Naive thymus-derived CD4-positive, alpha-beta T cell (primary cell): ENCODE measurements at places on chromosomes 1 and 21.
A peak's percentile ranks its signal among the peaks of the same experiment; 100 is the strongest.

DNA sequence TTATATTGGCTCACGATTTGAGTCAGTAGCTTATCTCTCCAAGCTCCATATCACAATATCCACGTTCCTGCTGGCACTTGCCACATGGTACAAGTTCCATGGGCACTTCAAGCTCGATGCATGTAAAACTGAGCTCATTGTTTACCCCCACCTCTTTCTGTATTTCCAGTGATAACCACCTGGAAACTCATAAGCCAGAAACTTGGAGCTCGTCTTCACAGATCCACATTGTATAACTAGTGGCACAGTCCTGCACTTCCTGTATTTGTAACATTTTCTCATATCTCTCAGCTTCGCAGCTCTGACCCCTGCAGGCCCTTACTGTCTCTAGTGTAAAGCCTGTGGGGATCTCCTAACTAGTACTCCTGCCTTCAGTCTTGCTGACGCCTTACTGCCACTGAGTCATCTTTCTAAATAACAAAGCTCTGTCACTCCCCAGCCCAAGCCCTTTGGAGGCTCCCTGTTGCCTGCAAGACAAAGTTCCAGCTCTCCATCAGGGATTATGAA, 6.5 kb upstream of the C2CD4D start:
- DNase-seq: no peak

DNA sequence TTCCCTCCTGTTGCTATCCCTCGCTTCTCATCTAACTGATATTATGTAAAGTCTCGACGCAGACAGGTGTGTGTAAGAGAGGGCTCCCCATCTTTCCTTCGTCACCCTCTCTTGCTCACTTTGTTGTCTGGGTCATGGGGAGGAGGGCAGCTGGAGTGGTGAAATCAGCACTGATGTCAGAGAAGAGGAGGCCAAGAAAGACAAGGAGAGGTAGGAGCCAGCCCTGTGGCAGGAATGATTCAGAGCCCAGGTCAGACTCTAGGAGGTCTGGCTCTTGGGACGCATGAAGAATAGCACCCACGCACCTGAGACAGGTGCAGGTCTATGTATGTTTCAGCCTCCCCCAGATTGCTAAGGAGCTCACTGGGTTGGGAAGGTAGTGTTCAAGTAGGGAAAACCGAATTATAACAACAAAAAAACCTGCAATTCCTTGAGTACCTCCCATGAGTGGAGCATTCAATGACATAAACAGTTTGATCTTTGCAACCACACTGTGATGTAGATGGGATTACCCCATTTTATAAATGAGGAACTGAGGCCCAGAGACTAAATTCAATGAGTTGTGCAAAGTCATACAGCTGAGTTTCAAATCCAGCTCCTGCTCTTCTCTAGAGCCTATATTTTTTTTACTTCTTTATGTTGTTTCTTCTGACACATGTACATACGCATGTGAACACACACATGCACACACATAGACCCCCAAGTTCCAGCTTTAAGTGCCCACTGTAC, 10.4 kb downstream of the NUAK2 start:
- DNase-seq: no peak

DNA sequence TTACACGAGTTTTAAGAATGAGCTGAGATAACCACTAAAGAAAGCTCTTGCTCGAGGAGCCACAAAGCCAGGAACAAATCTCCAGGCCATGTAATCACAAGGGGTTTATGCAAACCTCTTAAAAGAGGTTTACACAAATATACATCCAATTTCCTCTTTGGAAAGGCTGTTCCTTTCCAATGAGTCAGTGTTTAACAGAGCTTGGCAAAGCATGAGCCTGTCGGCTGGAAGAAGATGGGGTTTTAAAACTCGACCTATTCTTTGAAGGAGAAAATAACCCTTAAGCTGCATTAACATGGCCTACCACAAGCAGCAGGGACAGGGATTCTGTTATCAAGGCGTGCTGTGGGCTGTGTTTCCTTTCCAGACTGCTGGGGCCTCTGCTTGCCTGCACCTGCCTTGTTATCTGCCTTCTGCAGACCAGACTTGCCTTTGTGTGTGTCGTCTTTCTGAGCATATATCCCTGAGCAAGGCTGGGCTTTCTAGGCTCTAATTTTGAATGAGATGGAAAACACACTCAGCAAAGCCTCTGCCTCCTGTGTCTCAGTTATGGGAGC, 40.6 kb upstream of the CYP2J2 start:
- no peak for DNase-seq

DNA sequence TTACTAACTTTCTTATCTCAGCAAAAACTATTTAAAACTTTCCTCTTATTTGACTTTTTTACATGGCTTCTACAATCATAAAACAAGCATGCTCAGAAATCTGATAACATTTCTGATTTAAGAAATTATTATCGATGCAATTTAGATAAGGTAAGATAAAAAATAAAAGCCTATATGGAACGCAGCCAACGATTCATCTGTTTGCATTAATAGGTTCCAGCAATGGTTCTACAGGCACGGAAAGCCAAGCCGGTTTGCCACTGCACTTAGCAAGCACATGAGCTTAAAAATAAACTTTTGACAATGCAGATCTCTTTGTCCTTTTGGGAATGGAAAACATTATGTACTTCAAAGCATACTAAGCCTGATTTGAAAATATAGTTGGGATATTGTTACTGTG, 77.5 kb upstream of the KCNK2 start:
- DNase-seq: no peak

GRCh38 chr21:46425041-46425440, 33.6 kb upstream of the DIP2A start:
- DNase-seq: no peak

GRCh38 chr1:152244576-152245273, 20.7 kb upstream of the HRNR start:
- no peak for DNase-seq

DNA sequence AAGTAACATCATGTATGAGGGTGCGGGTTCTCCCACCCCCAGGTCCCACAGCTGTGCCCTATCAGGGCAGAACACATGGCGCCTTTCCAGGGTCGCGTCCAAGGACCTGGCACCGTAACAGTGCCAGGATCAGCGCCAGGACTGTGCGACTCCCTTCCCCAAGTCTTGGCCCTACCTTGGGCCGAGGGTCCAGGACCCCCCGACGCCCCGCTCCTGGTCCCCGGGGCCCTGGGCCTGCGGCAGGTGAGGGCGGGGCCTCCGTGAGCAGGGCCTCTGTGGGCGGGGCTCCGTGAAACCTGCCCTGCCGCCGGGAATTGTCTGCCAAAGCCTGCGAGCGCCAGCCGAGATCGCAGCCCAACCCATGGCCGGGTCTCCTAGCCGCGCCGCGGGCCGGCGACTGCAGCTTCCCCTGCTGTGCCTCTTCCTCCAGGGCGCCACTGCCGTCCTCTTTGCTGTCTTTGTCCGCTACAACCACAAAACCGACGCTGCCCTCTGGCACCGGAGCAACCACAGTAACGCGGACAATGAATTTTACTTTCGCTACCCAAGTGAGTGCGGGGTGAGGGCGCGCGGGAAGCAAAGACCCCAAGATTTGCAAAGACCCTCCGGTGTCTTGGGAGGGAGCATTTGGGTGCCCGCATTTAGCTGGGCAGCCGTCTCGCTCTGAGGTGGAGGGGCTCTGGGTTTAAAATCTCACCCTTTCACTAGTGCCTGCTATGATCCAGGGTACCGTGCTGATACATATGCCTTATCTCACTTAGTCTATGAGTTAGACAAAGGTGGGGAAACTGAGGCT, at the start of gene RHBG:
Gene RHBG (plus strand): TSS at position 323 of the 796 bp plus-strand sequence. CDS start 39 bp downstream, at position 362.
- DNase-seq: peak; percentile 14

- no peak for DNase-seq
These were observed 228.3 kb upstream of the DEPDC1 start for GRCh38 chr1:68725001-68725752.

GRCh38 chr1:67679691-67680090, 5.3 kb upstream of the GADD45A start:
- DNase-seq: no peak

DNA sequence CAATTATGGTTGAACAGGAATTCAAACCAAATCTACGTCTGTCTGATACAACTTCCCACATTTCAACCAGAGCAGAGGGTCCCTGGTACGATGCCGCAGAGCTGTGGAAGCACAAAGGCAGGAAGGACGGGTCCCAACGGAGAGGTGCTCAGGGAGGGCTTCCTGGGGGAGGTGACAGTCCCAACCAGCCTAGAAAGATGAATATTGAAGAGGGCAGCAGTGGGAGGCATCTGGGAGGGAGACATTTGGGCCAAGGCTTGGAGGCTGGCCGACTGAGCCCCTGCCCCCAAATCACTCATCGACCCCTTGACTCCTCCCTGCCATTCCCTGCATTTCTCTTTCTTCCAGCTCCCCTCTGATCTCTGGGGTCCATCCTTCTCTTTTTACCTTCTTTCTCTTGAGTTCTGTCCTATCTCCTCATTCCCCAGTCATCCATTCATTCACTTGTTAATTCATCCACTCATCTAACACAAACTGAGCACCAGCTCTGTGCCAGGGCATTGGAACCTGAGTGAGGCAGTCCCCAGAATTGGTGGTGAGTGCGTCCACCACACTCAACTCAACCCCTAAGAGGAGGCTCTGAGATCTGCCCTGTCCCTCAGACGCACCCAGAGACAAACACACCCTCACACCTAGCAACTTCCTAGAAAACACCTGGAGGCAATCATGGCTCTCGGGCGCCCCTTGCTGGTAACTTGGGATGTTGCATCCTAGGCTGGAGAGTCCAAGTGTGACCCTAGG, 13.2 kb upstream of the CELA3B start:
- peak; percentile 69 for DNase-seq

- peak; percentile 56 for DNase-seq
These were observed 113.5 kb downstream of the PRDM2 start for GRCh38 chr1:13813398-13814012.

DNA sequence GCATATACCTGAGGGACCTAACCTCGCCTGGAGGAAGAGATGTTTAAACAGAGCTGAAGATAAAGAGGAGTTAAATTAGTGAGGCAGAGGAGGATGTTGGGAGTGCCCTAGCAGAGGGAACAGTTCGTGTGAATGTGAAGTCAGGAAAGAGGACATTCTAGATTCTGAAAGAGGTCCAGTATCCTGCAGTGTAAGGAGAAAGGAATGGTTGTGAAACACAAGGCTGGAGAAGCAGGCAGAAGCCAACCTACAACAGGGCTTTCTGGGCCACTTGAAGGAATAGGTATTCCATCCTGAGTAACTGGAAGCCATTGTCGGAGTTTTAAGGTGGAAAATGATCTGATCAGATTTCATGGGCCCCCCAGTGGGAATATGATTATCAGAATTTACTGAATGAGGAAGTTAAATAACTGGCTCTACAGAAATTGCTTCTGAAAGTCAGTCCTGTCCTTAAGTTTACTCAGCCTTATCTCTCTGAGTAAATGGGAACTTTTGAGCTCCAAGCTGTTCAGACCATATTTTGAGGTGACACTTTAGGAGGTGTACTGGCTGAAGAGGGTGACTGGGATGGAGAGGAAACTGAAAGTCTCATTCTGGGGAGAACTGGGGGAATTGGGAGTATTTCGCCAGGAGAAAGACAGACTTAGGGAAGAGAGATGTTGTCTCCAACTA, 24.4 kb upstream of the FAAH start:
- DNase-seq: no peak

- no peak for DNase-seq
These were observed 313.0 kb downstream of the RYR2 start for GRCh38 chr1:237355022-237355421.

DNA sequence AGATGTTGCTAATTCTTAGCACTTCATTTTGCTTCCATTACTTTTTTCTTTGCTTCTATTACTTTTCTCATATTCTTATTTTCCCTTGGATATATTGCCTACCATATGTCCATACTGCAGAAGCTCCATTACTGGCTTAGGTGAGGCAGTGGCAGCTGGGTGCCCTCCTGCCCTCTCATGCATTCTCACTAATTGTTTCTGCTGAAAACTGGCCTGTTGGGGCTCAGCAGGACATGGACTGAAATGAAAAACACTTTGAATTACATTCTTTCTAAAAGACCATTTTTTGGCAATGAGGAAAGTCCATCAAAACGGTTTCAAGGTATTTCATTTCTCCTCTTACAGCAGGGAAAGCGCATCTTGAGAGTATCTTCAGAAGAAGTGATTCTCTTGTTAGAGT, 122.9 kb downstream of the MAST2 start:
- DNase-seq: no peak

GRCh38 chr1:41532206-41532975, 47.9 kb upstream of the EDN2 start:
- no peak for DNase-seq

- DNase-seq: no peak
These were observed 101.1 kb downstream of the UBIAD1 start for GRCh38 chr1:11373895-11374747.

GRCh38 chr1:194870860-194871259, 1684.4 kb upstream of the B3GALT2 start:
- DNase-seq: no peak

DNA sequence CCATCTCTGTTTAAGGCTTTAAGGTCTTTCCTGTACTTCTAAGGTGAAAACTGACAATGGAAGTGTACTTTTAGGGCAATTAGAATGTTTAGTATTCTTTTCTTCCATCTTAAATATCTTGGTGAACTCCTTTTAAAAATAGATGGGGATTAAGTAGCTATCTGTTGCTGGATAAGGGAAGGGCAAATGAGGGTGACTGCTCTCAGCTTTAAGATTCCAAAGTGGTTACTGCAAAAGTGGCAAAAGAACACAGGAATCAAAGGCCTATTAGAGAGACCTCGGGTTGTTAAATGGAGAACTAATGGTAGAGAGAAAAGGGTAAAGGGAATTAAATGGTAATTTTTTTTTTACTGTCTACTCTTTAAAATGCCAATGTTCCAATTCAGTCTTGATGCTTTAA, 774.1 kb upstream of the B3GALT2 start:
- DNase-seq: no peak

- DNase-seq: no peak
These were observed 109.0 kb downstream of the PATJ start for GRCh38 chr1:61851235-61851634.

DNA sequence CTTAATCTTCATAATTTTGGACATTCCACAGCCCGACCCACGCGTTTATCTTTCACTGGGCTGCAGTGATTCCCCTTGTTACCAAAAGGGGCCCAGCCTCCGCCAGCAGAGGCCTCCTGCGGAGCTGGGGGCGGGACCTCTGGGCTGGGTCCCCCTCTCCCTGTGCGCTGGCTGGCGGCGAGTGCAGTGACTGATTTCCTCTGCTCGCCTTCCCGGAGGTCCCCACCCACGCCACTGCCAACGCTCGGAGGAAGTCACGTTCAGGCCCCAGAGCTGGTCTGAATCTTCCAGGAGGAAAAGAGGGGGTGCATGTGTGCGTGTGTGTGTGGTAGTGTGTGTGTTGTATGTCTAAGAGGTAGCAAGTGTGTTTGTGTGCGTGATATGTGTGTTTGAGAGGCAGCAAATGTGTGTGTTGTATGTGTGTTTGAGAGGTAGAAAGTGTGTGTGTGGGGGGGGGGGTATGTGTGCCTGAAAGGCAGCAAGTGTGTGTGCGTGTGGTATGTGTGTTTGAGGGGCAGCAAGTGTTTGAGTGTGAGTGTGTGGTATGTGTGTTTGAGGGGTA, 35.0 kb upstream of the JAK1 start:
- DNase-seq: peak; percentile 63
